ENCODE measurements at places on chromosomes 3 and 15.

- DNase-seq: no peak
Observed at GRCh38 chr3:186888569-186888968, 41.8 kb upstream of the ST6GAL1 start.

GRCh38 chr3:124396339-124396950 is 333.8 kb upstream of the UMPS start:
- DNase-seq: no peak

DNA sequence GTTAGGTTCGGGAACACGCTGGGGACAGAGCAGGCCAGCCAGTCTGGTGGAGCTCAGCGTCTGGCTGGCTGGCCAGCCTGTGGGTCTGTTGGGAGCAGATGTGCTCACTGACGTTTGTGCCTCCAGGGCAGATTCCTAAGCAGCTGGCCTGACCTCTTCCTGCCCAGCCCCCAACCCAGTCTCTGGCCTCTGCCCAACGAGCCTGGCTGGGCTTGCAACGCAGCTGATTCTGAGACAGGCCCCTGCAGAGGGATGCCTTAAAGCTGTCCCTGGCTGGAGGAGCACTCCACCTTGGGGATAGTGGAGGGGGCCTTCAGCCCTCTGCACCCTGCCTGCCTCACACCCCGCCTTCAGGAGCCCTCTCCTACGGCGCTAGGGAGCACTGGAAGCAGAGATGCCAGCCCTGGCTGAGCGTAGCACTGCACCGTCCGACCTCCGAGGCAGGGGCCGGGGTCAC is 46.0 kb downstream of the KLF13 start:
- no peak for DNase-seq

DNA sequence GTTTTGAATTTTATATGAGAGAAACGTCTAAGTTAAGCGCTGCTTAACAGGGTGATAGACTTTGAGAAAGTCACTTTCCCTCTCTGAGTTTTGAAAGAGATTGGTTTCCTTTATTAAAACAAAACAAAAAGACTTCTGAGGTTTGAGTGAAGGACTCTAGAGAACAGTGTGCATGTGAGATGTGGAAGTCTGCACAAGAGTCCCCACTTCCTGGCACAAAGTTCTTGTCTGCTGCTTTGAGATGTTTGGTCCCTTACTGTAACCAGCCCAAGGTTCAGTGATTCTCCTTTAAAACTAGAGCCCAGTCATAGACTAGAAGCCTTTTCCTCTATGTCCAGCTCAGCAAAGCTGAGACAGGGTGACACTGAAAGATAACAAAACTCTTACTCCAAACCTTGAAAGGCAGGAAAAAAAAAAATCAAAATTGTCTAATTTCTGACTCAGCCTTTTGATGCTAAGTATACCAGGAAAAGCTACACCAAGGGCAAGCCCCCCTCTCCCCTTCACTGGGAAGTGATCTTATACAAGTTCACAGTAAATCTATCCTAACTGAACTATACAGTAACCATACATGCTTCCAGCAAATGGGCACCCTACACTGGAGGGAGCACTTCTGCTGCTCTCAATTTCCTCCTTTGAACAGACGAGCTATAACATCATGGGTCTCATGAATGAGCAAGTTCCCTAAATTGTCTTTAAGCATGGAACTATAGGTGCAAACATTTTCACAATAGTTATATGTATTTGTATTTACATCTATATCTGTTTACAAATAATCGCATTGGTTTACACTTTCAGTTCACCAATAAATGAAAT is 2.3 kb downstream of the POPDC2 start:
- no peak for DNase-seq

GRCh38 chr3:7798276-7798675 is 703.3 kb upstream of the LMCD1 start:
- no peak for DNase-seq

DNA sequence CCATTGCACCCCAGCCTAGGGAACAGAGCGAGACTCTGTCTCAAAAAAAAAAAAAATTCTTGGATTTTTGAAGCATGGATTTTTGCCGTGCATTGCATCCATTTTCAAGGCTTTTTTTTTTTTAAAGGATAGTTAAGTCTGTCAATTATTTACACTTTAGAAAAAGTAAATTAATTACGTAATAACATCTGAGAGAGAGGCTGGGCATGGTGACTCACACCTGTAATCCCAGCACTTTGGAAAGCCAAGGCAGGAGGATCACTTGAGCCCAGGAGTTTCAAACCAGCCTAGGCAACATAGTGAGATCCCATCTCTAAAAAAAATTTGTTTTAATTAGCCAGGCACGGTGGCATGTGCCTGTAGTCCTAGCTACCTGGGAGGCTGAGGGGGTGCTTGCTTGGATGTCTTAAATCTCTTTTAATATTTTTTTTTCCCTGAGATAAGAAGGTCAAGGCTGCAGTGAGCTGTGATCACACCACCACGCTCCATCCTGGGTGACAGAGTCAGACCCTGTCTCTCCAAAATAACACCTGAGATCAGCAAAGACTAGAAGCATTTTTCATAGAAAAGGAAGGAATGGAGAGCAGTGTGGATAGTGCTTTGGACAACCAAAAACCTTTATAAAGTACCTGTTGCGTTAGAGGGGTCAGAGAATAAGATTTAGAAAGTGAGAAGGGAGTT is 6.8 kb upstream of the SENP7 start:
- DNase-seq: no peak

DNA sequence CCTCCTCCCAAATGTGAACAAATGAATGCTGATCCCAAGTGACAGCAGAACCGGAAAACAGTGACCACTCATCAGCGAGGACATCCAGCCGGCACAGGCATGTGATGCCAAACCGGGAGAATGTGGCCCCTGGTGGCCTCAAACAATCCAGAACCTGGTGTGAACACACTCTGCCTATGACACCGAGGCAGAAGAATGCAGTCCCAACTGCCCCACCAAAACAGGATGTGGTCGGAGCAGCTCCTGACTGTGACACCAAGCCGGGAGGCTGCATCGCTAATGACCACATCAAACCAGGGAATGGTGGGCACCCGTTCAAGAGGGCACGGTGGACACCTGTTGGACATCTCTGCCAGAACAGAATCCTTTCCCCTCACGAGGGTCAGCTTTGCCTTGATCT is 15.4 kb downstream of the SCN5A start:
- no peak for DNase-seq

GRCh38 chr3:99925584-99926230 is 108.0 kb downstream of the CMSS1 start:
- DNase-seq: no peak

- DNase-seq: no peak
Observed at GRCh38 chr3:136146981-136147729, 49.0 kb downstream of the MSL2 start.

GRCh38 chr3:89787485-89787884 is 680.1 kb downstream of the EPHA3 start:
- DNase-seq: no peak

DNA sequence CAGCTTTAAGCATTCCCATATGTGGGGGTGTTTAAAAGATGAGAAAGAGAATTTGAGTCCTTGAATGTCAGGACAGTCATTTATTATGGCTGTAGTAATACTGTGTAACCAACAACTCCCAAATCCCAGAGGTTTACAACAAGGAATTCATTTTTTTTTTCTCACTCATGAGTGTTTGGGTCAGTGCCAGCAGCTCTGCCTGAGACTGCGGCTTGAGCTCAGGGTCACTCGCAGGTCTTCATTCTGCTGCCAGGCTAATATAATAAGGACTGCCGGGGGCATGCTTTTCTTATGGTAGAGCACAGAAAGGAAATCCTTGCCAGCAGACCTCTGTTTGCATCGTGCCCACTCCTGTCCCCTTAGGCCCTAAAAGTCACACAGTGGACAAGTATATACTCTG is 277.9 kb upstream of the LMCD1 start:
- DNase-seq: no peak

GRCh38 chr15:68507447-68507846 is 71.3 kb upstream of the CORO2B start:
- no peak for DNase-seq

GRCh38 chr15:74340150-74340549 is 27.3 kb downstream of the CYP11A1 start:
- no peak for DNase-seq

GRCh38 chr3:41434781-41435180 is 235.5 kb downstream of the CTNNB1 start:
- DNase-seq: no peak

DNA sequence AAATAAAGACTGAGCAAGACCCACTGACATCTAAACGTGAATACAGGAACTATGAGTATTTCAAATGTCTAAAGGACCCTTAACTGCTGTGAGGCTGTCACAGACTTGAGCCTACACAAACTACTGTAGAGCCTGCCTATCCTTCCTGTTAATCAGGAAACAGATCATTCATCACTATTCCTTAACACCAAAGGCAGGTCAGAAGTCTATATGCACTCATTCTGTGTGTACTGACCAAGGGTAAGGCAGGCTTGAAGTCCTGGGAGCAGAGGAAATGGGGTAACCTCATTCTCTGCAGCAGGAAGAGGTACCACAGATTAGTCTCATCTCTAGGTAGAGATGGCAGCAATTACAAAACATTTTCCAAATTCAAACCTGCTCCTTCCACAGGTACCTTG is 30.7 kb downstream of the NPTN start:
- no peak for DNase-seq

GRCh38 chr3:182692695-182693094 is 100.6 kb upstream of the ATP11B start:
- DNase-seq: no peak

GRCh38 chr15:39669661-39670060 is 88.8 kb downstream of the THBS1 start:
- no peak for DNase-seq

- no peak for DNase-seq
Observed at GRCh38 chr3:97996988-97997387, 24.8 kb upstream of the RIOX2 start.

DNA sequence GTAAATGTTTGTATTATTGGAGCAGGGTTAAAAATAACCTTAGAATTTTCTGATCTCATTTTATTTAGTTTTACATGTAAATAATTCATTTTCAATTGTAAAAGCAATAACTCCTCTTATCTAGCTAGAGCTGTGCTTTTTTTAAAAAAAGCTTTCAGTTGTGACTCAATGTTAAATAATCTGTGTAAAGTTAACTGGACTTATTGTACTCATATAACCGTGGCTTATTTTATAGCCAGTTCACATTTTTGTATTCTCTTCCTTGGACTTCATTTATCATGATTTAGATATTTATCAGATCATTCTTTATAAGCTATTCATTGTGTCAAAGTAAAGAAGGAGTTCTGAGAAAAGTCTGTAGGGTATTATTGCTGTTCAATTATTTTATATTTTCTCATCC is 435.6 kb downstream of the CADM2 start:
- DNase-seq: no peak

- no peak for DNase-seq
Observed at GRCh38 chr15:59687836-59688235, 1.3 kb downstream of the BNIP2 start.

GRCh38 chr3:46496746-46497555 is 825 bp upstream of the RTP3 start:
- DNase-seq: peak; percentile 10

GRCh38 chr15:56919609-56920366 is 1.3 kb downstream of the TCF12 start:
- no peak for DNase-seq

- no peak for DNase-seq
Observed at GRCh38 chr3:174869448-174869847, 10.3 kb downstream of the NAALADL2 start.

DNA sequence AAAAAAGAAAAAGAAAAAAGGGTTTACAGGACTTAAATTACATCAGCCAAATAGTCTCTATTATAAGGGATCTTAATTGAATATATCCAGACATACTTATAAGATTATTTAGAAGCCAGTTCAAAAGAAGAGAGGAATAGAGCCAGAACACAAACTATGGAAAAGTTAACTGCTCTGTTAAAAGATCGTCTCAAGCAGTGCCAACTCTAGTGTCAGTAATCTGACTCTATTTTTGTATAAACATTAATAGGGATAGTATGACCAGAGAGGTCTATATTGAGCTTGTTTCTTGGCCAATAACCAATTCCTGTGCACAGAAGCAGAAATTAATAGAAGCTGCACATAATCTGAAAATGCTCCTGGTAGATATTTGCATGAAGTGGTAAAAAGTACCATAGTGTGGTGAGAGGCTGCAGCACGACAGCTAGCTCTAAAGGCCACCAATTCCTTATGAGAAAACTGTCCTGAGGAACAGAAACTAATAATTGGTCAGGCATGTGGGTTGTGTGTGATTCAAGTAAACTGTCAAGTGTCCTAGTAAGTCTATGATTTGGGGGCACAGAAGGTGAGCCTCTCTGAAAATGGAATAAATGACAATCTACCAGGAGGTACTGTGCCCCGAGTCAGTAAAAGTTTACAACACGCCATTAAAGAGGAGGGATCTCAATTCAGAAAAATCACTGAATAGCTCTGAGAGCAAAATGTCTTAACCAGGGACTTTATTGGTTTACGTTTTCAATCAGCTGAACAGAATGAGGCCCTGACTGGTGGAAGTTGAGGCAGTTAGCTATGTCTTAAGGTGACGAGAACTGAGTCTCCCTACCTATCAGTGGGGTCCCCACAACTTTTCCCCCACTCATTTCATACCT is 51.5 kb upstream of the NANOGP8 start:
- no peak for DNase-seq

DNA sequence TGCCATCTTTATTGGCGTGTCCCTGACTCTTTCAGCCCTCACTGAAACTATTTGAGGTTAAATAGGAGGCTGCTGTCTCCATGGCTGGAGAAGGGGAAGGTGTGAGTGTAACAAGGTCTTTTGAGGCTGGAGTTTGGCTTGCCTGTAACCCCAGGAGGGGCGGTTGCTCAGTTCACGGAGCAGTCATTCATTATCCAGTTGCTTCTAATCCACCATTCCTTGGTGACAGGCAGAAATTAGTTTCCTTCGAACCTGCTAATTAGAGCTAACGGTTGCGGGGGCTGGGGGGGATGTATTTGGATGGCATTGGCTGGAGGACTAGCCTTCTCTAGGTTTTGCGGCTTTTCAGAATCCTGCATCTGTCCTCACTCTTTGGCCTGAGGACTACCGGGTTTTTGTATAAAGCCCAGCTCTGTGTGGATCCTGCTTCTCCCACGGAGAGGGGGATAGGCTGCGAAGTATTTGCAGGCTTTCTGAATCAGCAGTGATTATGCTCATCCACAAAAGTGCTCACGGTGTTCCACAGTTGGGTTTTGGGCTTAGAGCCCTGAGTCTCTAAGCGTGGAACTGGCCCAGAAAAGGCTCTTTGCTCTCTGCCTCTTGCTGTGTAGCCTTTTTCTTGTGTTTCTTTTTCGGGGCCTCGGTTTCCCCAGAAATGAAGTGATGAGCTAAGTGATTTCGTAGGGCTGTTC is 18.6 kb downstream of the FGD5 start:
- no peak for DNase-seq

DNA sequence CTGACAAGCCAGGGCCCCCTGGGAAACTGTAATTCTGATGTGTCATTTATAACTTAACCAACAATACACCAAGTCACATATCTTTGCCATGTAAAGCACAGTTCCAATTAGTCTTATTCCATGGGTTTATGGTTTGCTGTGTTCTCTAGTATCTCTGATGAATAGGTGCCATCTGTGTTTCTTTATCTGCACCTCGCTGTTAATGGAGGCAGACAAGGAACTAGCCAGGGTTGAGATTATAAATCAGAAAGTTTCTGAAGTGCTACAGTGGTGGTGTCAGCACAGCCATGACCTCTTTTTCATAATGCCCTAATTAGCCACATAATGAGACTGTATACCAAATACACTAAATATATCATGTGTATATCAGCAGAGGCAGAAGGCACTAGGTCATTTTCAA is 866.4 kb downstream of the PLOD2 start:
- no peak for DNase-seq

All from effector CD8-positive, alpha-beta T cell (primary cell).